ENCODE measurements at places on chromosomes 16 and 17.

DNA sequence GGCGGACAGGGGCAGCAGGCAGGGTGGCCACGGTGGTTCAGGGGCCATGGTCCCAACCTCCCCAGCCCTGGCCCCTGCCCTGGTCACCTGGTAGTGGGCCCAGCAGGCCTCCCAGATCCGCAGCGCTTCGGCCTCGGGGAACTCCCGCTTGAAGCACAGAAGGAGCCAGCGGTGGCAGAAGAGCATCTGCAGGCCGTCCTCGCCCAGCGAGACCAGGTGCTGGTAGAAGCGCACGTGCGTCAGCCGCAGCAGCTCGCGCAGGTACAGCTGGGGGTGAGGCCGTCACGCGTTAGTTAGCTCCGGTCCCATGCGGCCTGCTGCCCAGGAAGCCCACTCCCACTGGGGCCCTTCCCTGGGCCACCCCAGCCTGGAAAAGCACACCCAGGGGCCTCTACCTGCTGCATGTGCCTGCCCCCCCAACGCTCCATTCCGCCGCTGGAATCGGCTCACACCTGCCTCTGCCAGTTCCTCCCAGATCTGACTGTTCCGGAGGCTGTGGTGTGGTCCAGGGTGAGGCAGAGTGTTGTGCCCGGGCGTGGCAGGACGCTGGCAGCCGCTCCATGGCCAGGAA is 90.8 kb downstream of the TBC1D16 start:
- DNase-seq: no peak

GRCh38 chr17:62307196-62307595 is 73.2 kb upstream of the EFCAB3 start:
- DNase-seq: no peak

DNA sequence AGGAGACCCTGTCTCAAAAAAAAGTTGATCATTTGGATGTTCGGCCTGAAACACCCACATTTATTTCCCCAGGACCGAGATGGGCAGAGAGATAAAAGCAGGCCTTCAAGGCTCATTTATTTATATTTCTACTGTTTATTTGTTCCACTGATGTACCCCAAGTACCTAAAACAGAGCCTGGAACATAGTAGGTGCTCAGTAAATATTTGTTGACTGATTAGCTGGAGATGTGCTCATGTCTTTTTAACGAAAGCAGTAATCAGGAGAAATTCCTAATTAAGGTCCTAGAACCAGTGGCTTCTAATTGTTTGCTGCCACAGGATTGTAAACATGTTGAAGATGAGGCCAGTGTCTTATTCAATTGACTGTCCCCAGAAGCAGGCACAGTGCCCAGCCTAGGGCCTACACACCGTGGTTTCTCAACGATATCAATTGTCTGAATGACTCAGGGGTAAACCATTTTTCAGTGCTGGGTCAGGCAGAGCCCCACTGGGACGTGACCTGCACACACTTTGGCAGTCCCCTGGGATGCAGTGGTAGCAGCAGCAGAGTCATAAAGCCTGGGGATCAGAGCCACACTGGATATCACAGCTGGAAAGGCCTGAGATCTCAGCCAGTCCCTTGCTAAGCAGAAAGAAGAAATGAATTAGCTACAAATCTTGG is 34.8 kb downstream of the SOST start:
- no peak for DNase-seq

GRCh38 chr16:3004319-3004718 is 8.4 kb upstream of the CLDN9 start:
- DNase-seq: no peak

- no peak for DNase-seq
Measured at GRCh38 chr17:80297996-80298560, 37.4 kb downstream of the RNF213 start.

GRCh38 chr17:40984226-40984625 is at the start of gene KRT40:
Gene KRT40 (minus strand): TSS chr17:40984326. CDS start chr17:40984273, 53 bp downstream.
- DNase-seq: no peak

- DNase-seq: no peak
Measured at GRCh38 chr16:52705122-52705521, 158.2 kb upstream of the TOX3 start.

- DNase-seq: no peak
Measured at GRCh38 chr16:50460538-50461399, 87.4 kb upstream of the NKD1 start.

GRCh38 chr16:15482068-15482747 is 47.8 kb downstream of the BMERB1 start:
- no peak for DNase-seq

DNA sequence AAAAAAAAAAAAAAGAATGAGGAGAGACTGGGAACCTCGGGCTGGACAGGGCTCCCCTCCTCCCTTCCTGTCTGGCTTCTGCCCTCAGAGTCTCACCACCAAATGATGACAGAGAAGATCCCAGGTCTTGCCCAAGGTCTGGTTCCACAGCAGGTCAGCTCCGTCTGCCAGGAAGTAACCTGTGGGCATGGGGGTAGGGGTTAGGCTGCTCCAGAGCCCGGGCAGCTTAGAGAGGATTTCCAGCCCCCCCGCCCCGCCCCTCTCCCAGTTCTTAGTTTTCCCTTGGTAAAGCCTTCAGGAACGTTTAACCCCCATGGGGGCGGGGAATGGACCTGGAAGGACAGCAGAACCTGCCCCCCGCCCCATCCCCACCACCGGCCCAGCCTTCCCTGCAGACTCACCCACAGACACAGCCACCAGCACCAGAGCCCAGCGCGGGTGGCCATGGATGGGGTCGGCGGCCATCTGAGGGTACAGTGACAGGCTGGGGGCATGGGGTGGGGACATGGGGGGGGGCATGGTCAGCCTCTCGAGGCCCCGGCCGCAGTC is 700 bp downstream of the TLCD2 start:
- no peak for DNase-seq

DNA sequence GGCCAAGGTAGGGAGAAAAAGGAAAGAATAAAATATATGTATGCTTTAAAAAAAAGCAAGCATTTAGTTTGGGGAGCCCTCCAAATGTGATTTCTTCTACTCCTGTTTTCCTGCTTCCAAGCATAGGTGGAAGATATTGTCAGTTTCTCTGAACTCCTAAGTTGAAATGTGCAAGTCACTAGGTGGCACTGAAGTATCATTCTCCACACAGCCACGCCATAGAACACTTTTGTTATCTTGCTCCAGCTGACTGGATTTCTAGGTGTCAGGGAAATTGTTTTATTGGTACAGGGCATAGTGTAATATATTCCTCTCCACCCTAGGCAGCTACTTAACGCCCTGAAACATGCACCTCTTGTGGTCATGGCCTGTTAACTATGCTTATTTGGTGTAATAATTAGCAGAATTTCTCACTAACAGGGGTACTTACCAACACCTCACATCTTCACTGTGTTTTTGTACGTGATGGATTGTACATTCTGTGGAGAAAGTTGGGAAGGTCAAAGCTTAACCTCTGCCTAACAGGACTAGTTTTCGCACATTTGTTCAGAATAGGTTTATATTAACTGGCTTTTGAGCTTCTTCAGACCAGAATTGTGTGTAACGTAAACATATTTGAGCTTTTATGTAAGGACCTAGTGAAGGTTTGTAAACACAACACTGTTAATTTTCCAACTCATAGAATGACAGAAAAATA is 69.3 kb downstream of the FTO start:
- DNase-seq: no peak

DNA sequence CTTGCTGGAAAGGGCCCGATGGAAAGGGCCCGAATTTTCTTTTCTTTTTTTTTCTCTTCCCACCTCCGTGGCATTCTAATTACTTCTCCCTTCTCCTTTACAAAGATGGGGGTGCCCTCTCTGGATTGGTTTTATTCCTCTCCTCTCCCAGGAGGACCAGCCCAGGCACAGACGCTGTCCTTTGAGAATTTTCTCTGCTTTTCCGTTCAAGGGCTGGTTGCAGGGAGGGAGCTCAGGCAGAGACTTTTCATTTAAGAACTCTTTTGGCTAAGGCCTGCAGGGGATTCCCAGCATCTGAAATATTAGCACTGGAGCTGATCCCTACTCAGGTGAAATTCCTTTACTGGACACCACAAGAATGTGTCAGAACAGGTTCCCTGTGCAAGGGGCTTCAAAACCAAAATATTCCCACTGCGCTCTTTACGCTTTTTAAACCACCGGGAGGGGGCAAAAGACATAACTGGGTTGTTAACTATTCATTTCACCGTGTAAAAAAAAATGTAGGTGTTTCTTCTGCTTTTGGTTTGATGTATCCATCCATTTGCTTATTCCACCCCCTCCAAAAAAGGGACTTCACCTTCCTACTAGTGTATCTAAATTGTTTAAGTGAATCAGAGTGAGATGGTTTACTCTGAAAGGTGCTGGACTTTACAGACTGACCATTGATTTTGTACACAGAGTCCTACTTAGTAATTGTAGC is 1.4 kb downstream of the NFAT5 start:
- no peak for DNase-seq

GRCh38 chr17:57604771-57605674 is 140.1 kb downstream of the CCDC182 start:
- no peak for DNase-seq

GRCh38 chr17:79651761-79652160 is 40.9 kb upstream of the RBFOX3 start:
- DNase-seq: no peak

DNA sequence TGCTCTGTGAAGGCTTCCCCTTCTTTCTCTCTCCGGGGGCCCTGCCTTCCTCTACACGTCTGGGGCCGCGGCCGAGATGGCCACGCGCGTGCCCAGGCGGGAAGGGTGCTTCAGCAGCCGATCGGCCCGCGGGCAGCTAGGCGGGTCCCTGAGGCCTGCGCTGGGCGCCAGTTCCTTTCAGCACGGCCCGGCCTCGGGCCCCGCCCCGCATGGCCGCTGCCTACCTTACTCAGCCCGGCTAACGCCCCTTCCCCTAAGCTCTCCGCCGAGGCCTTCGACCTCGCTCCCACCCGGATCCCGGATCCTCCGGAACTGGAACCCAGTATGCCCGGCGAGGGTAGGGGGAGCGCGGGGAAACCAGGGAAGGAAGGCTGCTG is 335 bp downstream of the TMEM11 start:
- DNase-seq: no peak

DNA sequence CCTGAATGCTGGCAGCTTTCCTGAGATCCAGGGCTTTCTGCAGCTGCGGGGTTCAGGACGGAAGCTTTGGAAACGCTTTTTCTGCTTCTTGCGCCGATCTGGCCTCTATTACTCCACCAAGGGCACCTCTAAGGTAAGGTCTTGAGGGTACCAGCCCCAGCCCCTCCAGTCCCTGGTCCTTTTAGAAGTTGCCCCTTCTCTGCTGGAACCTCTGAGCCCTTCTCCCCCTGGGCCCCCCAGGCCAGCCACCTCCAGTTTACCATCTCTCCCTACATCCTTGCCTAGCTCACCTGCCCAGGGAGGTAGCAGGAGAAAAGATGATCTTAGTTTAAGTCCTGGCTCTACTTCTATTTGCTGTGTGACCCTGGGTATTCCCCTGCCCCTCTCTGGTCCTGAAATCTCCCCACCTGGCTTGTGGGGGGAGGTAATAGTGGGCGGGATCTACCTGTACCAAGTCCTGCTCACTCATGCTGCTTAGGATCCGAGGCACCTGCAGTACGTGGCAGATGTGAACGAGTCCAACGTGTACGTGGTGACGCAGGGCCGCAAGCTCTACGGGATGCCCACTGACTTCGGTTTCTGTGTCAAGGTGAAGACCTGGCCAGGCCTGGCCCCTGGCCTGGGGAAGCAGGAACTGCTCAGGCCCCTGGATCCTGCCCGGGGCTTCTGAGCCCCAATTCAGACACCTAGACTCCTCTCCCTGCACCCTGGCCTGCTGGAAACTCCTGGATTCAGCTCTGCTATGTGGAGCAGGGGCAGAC is 6.5 kb downstream of the GRB7 start:
- DNase-seq: no peak

DNA sequence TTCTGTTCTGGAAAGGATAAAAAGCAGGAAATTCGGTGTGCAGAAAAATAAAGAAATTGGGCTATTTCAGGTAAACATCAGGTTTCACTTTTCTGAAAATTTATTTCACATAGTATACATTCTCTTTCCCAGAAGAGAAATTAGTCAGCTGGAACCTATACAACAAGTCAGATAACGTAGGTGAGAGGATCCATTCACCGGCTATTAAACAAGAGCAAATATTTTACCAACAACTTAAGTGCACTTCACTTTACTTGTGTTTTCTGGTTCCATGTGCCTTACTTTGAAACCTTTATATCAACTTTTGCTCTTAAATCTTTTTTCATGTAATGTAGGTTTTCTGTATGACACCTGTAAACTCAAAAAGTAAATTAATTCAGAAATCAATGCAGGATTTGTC is 839.7 kb downstream of the CDH11 start:
- no peak for DNase-seq

GRCh38 chr17:77827039-77827438 is 131.5 kb upstream of the TNRC6C start:
- no peak for DNase-seq

- no peak for DNase-seq
Measured at GRCh38 chr17:50064253-50065001, 8.5 kb downstream of the ITGA3 start.

- DNase-seq: no peak
Measured at GRCh38 chr17:76870377-76870714, 2.1 kb downstream of the MGAT5B start.

DNA sequence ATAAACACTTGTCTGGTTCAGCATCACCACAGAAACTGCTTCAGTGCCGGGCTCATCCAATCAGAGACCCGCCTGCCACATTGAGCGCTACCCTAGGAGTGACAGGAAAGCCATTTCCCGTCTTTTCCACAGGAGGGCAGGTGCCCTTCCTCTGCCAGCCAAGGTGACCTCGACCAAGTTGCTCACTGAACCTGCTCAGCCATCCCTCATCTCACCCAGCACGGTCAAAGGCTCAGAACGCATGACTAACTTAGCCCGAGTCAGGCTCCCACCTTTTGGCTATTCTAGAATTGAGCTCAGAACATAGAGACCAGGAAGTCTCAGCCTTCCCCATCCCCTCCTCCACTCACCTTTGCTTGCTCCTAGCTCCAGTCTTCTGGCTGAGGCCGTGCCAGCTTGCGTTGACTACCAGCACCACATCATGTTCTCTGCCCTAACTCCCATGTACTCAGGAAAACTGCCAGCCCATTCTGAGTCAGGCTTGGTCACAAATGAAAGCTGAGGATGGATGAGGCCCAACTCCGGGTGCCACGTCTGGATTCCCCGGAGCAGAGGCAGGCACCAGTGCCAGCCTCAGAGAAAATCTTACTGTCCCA is 15.6 kb downstream of the MRPS23 start:
- DNase-seq: no peak

DNA sequence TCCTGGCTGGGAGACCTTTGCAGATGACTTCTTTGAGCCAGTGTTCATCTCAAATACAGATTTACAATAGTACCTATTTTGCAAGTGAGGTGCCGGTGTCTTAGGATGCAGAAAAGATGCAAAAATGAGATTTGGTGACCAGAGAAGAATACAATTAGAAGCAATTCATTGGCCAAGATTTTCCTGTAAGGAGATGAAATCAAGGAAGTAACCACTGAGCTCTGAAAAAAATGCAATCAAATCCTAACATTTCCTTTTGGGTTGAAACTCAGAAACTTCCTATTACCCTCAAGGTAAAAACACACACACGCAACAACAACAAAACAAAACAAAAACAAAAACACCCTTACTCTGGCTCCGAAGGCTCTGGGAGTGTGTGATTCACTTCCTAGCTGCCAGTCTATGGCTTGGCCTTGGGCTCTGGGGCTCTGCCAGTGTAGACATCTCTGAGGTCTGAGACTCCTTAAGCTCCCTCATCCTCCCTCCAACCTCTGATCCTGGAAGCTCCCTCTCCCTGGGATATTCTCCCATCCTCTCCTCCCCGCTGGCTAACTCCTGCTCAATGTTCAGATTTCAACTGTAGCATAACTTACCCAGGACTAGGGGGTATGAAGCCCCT is 16.8 kb upstream of the MT4 start:
- no peak for DNase-seq

All from CD4-positive, alpha-beta T cell treated with Interleukin-6 at 100 ng/mL for 8 hours (primary cell).